NCI-H1105 treated with DMSO at 0.1 percent for 48 hours (cell line): ENCODE measurements at places on chromosomes 7 and 10.
A peak's percentile ranks its signal among the peaks of the same experiment; 100 is the strongest.

- DNase-seq: no peak
Observed at GRCh38 chr7:43220250-43220649, 107.8 kb downstream of the HECW1 start.

GRCh38 chr10:48506147-48506917 lies 98.5 kb downstream of the ARHGAP22 start:
- DNase-seq: no peak

GRCh38 chr7:144903201-144903600 lies 67.3 kb upstream of the TPK1 start:
- no peak for DNase-seq

DNA sequence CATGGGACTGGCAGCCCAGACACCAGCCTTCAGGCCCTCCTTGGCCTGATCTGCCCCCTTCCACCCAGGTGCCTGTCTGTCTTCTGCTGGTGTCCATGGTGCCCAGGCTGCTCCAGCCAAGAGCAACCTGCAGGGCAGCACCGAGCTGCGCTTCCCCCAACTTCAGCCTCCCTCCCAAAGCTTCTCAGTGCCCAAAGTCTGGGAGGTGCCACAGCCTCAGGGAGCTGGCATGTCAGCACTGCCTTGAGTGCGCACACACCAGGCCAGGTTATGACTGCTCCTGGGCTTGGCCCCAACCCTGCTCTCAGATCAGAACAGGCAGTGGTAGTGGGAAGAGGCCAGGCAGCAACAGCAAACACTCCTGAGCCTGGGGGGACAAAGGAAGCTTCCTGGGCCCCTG lies 304.6 kb upstream of the NRG3 start:
- DNase-seq: no peak

GRCh38 chr7:73706126-73707044 lies 13.1 kb downstream of the STX1A start:
- DNase-seq: no peak

DNA sequence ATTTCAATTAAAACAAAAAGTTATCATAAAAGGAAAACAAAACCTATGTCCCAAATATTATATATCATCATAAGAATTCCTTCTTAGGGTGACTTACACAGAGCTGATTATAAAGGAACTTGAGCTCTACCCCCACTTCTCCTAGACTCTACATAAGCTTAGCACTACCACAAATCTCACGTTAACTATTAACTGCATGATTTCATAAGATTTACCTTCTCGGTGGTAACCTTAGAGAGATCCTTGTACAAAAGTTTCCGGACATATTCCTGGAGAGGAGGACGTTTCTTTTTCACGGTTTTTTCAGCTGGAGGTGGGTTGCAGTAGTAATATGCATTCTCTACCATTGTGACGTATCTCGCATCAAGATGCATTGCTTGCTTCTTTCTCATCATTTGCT lies 83.7 kb downstream of the UPF2 start:
- no peak for DNase-seq

DNA sequence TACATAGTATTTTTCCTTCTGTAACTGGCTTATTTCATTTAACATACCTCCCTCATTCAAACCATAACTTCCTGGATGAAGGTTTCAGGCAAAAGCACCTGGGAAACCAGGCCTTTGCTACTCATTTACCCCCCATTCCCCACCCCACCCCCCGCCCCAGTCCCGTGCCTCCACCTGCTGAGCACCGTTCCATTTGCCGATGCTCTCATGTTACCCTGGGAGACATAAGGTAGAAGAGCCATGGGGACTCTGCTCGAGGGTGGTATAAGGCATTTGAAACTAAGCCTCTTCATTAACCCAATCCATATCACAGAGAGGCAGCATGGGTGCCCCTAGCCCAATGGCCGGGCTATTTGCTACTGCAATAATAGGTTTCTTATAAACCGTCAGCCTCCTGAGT lies 22.2 kb upstream of the MCM10 start:
- no peak for DNase-seq

GRCh38 chr10:91762878-91763277 lies 35.3 kb upstream of the TNKS2 start:
- DNase-seq: no peak

GRCh38 chr7:139035586-139036353 lies at the start of gene ZC3HAV1L:
Gene ZC3HAV1L, minus strand, starts transcription at chr7:139036042. Its CDS starts 25 bp downstream, at chr7:139036017.
- DNase-seq: peak; percentile 57

DNA sequence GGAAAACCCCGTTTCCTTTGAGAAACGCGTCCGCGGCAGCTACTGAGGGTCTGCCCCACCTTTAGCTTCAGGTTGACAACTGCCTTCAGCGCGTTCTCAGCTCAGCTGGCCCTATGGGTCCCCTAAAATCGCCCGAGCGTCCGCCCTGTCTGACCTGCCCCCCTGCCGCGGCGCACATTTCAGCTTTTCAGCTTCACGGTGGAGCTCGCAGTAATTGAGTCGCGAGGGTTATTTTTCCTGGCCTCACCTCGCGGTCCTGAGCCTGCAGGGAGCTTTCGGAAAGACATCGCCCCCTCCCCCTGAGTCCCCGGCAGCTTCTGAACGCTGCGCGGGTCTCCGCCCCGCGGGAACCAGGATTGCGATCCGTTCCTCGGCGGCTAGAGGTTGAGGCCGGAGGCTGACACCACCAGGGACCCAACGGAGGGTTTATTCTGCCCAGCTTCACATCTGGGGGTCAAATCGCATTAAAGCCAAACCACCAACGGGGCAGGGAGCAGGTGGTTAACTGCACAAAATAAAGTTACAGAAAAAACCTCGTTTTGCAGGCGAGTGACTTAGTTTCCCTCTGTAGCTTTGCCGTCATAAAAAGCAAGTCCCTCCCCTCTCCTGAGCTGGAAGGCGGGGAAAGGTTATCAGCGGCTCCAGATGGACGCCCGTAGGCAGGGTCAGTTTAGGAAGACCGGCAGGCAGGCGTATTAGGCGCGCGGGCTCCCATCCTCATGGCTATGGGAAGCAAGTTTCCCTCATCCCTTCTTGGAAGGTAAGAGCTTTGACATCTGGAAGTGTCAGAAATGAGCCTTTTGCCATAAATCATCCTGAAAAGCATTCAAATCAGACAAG lies 11.0 kb downstream of the TWIST1 start:
- no peak for DNase-seq

DNA sequence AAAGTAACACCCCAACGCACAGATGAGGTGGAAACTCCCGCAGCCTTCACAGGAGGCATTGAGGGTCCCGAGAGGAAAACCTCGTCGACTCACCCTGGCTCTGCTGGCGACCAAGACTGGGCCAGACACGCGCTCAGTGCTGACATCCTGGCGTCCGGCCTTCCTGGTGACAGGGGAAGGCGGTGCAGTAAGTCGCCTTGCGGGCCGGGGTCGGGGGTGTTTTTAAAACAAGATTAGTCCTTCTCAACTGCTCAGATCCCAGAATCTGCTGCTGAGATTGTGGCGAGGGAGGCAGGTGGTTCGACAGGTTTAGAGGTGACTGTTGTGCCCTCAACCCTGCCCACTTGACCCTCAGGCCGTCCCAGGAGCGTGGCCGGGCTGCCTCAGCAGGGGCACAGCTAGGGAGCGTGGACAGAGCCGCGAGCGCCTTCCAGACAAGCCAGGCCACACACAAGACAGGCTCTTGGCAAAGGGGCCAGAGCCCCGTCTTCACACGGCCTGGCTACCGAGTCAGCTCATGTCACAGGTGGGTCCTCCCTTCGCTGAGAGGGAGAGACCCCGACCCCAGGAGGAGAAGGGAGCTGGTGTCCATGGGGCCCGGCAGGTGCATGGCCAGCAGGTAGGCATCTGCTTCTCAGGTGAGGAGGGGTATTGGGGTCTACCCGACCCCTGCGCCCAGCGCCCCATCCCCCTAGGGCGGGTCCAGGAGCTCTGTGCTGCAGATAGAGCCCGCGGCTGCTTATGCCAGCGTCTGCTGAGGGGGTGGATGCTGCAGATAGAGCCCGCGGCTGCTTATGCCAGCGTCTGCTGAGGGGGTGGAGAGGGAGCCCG lies 81.6 kb downstream of the DNAJB6 start:
- DNase-seq: no peak

GRCh38 chr7:103932389-103932788 lies 57.1 kb downstream of the RELN start:
- DNase-seq: no peak

DNA sequence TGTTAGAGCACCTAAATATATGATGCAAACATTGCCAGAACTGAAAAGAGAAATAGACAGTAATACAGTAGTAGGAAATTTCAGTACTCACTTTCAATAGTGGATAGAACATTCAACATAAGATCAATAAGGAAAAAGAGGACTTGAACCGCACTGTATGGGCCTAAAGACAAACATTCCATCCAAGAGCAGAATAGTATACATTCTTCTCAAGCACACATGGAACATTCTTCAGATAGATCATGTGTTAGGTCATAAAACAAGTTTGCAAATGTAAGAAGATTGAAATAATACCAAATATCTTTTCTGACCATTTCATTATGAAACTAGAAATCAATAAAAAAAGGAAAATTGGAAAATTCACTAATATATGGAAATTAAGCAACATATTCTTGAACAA lies 185.4 kb upstream of the FOXP2 start:
- DNase-seq: no peak

DNA sequence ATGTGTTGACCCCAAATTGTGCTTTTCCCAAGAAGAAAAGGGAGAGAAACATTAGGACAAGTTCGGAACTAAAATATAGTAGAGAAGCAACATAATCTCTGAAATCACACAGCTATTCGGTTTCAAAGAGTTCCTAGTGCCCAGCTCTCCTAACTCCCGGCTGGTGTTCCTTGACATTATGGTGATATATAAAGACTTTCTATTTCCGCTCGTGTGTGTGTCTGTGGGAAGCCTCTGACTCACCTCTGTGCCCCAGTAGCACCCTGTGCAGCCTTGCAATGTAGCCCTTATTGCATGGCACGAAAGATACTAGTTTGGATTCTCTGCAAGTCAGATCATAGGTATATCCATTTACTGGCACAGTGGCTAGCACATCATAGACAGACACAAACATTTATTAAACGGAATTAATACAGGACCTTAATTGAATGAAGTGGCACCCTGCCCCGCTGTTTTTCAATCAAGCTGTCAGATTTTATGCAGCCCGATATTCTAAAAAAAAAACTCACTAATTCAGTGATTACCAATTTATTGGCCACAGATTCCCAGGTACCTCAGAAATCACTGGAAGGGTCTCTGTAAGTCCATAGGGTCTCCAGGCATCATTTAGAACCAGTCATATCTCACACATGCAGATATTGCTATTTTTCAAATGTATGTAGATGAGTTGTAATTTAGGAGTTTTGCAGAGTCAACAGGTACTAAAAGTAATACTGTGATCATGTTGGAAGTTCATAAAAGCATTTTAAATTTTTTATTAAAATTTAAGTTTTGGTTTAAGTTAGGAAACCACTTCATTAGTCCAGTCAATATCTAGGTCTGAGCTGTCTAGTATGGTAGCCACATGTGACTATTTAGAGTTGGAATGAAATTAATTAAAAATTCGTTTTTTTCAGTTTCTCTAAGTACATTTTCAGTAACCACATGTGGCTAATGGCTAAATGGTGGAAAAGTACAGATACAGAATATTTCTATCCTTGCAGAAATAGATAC lies 43.3 kb downstream of the SFTPD start:
- DNase-seq: peak; percentile 4
